ENCODE measurements at places on chromosomes 16 and 17. TPM values are rescaled to one million over a fixed set of nuclear protein-coding genes. Genes with fewer than 3 reads are reported as not detected.

GRCh38 chr16:18958621-18959029 is 25.1 kb upstream of the TMC7 start:
- no peak for DNase-seq
- H3K27ac ChIP-seq = no peak overlapping the region
- H3K4me3 ChIP-seq = no peak overlapping the region
- no peaks in the 10 kb centered on the region for H3K36me3 ChIP-seq

GRCh38 chr17:79464318-79465010 is 146.4 kb downstream of the RBFOX3 start:
- no peak overlapping the region for H3K4me3 ChIP-seq
- H3K36me3 ChIP-seq = no peaks in the 10 kb centered on the region
- H3K4me1 ChIP-seq = no peaks in the 10 kb centered on the region
- no peaks in the 10 kb centered on the region for H3K27me3 ChIP-seq
- no peak overlapping the region for H3K27ac ChIP-seq

DNA sequence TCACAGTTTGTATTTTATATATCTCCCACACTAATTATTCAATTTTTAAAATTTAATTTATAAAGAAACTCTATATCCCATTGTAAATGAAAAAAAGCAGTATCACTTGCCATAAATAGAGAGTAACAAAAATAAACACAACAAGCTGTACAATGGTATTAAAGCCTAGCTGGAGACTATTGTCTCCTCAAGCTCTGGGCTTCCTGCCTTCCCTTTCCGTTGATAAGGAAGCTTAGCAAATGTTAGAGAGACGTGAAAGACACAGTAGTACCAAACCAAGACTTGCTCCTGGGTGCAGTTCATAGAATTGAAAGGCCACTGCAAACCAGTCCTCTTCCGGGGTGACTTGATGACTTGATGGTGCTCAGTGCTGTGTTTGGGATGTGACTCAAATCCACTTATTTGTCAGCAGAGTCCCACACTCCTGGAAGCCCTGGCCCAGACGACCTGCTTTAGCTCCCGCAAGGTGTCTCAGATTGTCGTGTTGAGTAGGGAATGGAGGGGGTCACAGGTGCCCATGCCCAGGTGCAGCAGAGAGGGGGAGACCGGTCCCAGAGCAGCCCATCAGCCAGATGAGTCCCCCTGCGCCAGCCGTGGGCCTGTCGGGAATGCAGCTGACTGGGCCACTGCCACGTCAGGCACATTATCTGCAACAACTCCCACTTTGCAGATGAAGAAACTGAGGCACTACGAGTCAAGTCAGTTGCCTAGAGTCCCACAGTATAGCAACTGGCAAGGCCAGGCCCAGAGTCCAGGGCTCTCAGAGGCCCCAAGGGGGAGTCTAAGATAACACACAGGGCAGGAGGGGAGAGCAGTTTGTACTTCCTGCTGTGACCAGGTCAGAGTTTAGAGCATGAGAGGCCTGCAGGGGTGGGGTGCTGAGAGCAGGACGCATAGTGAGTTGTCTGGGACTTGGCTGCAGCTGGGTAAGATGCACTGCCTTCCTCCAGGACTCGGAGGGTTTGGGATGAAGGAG is 40.5 kb downstream of the PSME3IP1 start:
- H3K27me3 ChIP-seq = no peaks in the 10 kb centered on the region
- no peak overlapping the region for H3K27ac ChIP-seq
- no peak for DNase-seq
- H3K4me1 ChIP-seq = peaks cover 40% of the 10 kb centered on the region

DNA sequence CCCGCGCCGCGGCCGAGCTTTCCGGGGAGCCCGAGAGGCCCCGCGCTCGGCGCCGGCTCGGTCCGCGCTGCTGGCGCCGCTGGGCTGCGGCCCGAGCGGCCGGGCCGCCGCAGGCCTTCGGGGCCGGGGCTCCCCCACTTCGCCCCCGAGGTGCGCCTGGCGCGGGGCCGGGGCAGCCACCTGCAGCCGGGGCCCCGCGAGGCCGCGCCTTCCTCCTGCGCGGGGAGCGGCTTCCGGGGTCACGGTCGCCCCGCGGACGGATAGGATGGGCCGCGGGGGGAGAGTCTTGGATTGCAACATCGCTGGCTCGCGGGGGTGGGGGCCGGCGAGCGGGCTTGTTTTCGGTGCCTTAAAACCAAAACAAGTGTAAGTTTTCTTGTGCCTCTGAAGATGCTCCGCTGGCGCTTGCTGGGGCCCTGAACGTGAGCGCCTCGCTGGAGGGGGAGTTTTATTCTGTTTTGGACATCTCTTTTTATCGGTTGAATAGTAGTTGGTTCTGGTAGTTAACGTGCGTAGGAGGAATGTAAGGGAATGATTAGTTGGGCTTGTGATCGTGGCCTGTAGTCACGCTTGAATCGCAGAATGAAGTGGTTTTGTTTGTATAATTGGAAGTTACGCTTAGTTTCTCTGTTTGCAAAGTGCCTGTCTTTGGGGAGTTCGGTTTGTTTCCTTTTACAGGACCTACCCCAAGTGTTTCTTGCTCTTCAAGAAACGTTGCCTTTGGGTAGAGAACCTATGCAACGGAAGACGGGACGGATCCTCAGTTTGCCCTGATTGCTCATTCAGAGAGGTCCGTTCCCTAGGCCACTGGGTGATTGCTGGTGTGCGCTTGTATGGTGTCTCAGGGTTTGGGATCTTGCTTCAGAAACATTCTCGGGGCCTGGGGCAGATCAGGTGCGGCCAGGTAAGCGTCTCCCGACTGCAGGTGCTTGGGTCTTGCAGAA is 724 bp downstream of the UBE2I start:
- H3K36me3 ChIP-seq = peaks cover 16% of the 10 kb centered on the region
- no peaks in the 10 kb centered on the region for H3K27me3 ChIP-seq
- H3K4me3 ChIP-seq = peak overlapping the region; percentile 96
- H3K27ac ChIP-seq = peak overlapping the region; percentile 95
- DNase-seq = peak; percentile 75
- H3K4me1 ChIP-seq = peaks cover 37% of the 10 kb centered on the region

DNA sequence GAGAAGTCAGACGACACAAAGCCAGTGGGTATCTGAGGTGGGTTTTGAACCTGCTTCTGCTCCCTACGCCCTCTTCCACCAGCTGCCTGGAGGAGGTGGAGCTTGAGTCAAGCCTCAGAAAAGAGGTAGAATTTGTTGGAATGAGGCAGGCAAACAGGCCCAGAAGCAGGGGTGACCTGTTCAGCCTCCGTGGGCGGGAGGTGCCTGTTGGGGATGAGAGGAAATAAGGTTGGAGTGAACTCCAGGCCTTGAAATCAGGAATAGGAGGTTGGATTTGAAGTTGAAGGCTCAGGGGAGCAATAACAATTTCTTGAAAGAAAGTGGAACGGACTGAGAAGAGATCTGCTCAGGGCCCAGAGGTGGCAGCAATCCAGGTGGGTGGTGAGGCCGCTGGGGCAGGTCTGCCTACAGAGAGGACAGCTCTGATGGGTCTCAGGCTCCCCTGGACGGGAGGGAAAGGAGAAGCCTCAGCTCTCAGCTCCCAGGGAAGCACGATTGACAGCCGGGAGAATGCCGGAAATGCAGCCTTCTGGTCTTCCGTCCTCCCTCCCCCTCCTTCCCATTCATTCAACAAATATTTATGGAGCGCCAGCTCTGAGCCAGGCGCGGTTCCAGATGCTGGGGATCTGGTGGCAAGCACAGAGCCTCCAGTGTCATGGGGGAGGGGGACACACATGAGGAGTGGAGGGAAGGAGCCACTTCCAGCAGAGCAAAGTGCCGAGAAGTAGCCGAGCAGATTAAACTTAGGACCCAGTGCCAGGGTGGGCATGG is 61.9 kb upstream of the CIBAR2 start:
- no peaks in the 10 kb centered on the region for H3K36me3 ChIP-seq
- no peak for DNase-seq
- H3K27ac ChIP-seq = no peak overlapping the region

Gene RPH3AL
- 3.5 TPM for total RNA-seq

DNA sequence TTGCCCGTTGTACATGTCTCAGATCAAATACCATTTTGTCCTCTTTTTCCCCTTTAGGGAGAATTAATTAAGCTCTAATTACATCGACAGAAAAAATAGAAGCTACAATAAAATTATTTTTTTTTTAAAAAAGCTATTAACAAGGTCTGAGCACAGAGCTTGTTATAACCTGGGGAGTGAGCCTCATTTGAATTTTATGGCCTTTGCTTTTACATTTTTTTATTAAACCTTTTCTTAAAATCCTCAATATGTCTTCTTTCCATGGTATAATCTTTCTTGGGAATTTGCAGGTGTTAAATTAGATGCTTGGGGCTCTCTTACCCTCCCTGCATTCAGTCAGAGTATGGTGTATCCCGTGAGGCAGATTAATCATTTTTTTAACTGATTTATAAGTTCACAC is 212.5 kb upstream of the XYLT1 start:
- peaks cover 7% of the 10 kb centered on the region for H3K36me3 ChIP-seq
- DNase-seq = no peak
- peaks cover 21% of the 10 kb centered on the region for H3K27me3 ChIP-seq

Gene KCNG4
- total RNA-seq = not detected

DNA sequence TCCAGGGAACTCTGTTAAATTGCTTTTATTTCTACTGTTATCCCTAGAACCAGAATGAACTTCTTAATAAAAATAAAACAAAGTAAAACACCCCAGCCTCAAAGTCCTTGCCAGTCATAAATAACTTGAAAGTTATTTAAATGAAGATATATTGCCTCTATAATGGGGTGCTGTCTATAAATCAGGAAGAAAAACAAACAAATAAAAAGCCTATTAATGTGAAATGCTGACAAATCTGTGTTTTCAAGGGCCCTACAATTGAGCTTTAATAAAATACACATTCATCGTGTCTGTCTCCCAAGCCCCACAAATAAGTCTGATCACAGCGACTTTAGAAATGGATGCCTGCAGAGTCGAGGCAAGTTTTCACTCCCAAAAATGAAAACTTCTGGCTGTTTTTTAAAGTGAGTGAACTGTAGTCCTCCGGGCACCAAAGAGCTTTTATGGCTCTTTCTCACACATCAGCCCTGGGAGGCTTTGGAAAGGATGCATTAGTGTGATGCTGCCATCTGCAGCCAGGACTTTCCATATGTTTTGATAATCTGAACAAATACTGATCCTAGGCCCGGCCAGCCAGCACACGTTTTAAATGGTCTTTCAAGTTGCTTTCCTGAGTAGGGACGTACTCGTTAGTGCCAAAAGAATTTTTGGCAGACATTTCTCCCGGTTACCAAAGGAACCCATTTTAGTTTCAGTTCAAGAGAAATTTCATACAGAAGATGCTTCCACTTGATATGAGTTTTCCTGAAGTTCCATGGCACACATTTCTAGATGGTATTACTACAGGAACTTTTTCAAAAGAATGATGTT is 16.3 kb downstream of the NACA2 start:
- H3K36me3 ChIP-seq = peaks cover 2% of the 10 kb centered on the region
- no peaks in the 10 kb centered on the region for H3K4me1 ChIP-seq
- H3K4me3 ChIP-seq = no peak overlapping the region
- H3K27ac ChIP-seq = no peak overlapping the region
- DNase-seq = no peak
